Frontal cortex (tissue), 4 donors: ENCODE measurements at places on chromosomes 7 and 10. TPM values are rescaled to one million over a fixed set of nuclear protein-coding genes. Genes with fewer than 3 reads are reported as not detected.

Gene MYH16
- total RNA-seq: not detected

Gene LRRC18
- total RNA-seq: not detected

Gene C10orf53
- not detected for total RNA-seq

DNA sequence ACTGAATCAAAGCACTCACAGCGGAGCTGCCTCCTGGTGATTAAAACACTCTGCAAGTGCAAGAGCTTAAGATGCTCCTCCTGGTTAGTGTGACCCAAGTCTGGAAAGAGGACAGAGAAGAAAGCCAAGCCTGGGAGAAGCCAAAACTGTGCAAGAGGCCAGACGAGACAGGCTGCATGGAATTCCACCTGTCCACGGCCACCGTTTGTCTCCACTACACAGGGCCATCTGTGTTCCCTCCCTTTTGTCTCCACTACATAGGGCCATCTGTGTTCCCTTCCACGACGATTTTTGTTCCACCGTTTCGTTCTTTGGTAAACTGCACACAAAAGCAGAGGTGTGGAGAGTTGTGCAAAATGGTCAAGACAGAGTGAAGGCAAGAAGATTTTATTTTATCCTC lies 233.0 kb downstream of the DIP2C start:
- no peak for DNase-seq

GRCh38 chr10:9149134-9149533 lies 1094.6 kb downstream of the GATA3 start:
- no peak for DNase-seq

- DNase-seq: no peak
Observed at GRCh38 chr10:74882831-74883230, 56.4 kb downstream of the KAT6B start.

GRCh38 chr7:39428221-39428620 lies 138.0 kb upstream of the YAE1 start:
- no peak for DNase-seq

DNA sequence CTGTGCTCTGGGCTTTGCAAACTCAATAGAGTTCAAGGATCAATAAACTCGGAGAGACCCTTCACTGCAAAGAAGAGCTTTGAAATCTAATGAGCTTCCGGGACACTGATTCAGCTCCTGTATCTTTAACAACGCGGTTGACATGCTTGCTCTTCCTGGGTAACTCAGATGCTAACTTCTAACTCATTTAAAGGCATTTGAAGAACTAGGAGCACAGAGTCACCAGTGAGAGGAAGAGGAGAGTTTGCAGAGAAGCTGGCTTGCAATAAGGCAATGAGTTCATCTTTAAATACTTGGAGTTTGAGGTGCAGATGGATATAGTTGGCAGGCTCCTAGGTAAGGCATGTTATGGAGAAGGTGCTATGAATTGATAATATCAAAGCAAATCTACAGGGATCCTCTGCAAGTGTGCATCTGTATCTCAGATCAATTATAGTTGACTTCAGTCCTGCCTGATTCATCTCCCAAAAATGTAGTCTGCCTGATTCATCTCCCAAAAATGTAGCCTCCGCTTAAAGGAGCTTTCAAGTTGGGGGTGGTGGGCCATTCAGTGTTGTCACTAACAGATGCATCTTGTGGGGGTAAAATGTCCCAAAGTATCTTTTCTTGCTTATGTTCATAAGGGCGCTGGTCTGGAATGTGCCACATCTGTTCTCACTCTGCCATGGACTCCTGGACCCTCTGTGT lies 182.5 kb upstream of the PRSS58 start:
- no peak for DNase-seq
